ENCODE measurements at places on chromosomes 1 and 21.
A peak's percentile ranks its signal among the peaks of the same experiment; 100 is the strongest.

GRCh38 chr1:99943223-99943794 lies 26.5 kb upstream of the SLC35A3 start:
- no peak for DNase-seq

GRCh38 chr1:170727963-170728362 lies 64.0 kb downstream of the PRRX1 start:
- no peak for DNase-seq

GRCh38 chr1:94621802-94622201 lies 80.2 kb upstream of the F3 start:
- DNase-seq = no peak

- DNase-seq = no peak
These were observed 14.7 kb upstream of the CD2 start for GRCh38 chr1:116739371-116740012.

GRCh38 chr1:223261914-223262313 lies 102.1 kb downstream of the SUSD4 start:
- DNase-seq = no peak

GRCh38 chr1:235326719-235327558 lies 1.0 kb downstream of the ARID4B start:
- DNase-seq = peak; percentile 76

DNA sequence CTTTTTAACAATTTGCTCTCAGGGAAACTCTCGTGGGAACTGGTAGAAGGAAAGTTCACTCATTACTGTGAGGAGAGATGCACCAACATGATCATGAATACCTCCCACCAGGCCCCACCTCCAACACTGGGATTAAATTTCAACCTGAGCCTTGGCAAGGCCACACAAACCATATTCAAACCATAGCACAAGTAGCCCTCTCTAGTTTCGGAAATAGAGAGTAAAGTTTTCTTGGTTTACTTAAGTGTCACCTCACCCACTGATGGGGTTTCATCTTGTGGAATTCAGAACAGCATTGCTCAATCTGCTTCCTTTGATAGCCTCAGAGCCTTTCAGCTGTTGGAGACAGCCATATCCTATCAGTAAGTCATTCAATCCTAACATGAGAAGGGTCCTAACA lies 25.5 kb upstream of the CCSAP start:
- DNase-seq = no peak

DNA sequence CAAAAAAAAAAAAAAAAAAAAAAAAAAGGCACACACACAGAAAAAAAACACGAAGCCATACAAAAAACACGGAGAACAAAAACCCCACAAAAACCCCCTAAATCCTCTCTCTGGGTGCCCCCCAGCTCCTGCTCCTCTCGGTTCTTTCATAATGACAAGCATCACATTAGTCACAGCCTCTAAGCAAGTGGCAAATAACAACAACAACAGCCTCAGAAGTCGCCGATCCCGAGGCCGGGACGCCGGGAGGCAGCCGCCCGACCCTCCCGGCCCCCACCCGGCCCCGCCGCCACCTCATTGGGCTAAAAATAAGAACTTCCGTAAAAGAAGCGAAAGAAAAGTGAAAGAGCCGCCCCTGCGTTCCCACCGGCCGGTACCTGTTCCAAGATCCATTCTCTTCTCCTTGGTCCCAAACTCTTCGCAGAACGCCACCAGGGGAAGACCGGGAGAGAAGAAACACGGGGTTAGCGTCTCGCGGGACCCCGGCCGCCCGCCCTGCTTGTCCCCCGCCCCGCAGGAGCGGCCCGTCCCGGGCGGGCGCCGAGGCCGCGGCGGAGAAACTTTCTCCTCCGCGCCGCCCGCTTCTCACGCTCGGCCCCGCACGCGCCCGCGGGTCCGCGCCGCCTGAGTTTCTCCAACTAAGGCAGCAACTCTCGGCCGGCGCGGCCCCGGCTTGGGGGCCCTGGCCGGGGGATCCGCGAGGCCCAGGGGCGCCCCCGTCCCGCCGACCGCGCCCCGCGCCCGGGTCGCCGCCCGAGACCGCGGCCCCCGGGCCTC lies 102.8 kb downstream of the CASZ1 start:
- DNase-seq = peak; percentile 75

DNA sequence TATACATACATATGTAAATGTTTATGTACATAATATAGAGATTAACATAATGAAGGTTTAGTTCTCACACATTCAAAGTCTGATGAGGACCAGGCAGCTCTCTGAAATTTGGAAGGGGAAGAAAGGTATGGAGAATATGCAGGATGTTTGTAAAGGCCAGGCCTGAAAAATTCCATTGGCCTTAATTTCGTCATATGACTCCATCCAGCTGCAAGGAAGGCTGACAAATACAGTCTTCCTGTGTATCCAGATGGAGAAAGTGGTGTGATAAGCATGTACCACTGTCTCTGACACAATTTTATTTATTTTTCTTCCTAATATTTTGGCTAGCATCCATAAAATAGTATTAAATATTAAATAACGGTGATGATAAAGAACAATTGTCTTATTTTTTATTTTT lies 6.3 kb upstream of the SGIP1 start:
- no peak for DNase-seq

GRCh38 chr1:60765204-60765603 lies 317.2 kb upstream of the NFIA start:
- DNase-seq = no peak

DNA sequence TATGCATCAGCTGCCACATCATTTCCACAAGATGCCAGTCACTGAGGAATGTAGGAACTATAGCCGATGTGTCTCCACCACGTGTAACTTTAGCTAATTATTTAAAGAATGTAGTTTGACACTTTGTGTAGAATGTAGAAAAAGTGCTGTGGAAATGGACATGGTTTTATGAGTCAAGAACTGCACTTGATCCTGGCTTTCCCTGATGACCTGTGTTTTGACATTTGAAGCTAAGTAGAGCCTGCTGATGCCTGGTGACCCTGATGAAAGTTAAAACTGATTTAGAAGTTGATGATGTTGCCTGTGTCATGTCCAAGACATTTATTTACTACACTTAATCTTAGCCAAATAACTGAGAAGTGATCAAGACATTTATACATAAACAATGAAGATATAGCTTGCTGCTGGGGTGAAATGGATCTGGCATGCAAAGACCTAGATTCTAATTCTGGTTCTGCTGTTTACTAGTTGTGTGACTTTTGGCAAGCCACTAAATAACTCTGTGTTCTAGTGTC lies 4.4 kb upstream of the OSBPL9 start:
- DNase-seq = no peak

DNA sequence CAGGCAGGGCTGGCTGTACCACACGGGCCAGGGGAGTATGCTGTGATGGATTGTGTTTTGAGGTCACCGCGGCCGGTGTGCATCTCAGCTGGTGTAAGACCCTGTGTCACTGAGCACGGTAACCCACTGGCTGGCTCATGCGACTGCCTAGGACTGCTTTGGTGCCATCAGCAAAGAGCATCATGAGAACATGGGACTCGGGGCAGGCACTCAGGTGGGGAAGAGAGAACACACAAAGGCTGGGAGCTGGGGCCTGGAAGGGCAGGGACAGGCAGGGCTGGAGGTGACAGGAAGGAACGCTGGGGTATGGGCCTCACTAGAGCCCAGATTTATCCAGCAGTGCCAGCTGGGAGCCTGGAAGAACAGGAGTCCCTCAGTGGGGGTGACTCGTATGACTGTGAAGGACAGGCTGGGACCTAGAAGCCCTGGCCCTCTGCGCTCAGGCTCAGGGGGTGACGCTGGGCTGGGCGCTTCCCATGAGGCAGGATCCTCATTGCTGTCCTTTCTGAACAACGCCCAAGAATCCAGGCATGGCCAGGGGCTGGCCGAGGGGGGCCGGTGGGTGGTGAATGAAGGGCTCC lies 210.4 kb upstream of the VAMP3 start:
- no peak for DNase-seq

GRCh38 chr1:180444522-180444921 lies 57.9 kb downstream of the ACBD6 start:
- no peak for DNase-seq

DNA sequence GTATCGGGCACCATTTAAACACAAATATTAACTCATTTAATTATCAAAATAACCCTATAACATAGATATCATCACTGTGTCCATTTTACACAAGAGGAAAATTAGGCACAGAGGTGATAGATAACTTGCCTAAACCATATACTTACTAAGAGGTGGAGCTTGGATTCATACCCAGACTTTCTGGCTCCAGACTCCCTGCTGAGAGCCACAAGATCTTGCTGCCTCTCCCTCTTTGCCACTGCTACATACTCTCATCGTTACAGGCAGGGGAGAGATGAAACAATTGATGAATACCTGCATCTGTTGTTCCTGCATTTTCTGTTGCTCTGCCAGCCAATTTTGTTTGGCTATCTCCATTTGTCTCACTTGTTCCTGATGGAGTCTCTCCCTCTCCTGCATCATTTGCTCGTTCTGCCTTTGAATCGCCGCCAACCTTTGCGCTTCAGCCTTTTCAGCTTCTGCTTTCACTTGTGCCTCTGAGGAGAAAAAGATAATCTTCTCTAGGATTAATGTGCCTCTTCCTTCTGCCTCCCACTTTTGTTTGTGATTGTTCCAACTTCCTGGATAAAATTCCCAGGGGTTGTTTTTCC lies 10.6 kb downstream of the GBP5 start:
- no peak for DNase-seq

DNA sequence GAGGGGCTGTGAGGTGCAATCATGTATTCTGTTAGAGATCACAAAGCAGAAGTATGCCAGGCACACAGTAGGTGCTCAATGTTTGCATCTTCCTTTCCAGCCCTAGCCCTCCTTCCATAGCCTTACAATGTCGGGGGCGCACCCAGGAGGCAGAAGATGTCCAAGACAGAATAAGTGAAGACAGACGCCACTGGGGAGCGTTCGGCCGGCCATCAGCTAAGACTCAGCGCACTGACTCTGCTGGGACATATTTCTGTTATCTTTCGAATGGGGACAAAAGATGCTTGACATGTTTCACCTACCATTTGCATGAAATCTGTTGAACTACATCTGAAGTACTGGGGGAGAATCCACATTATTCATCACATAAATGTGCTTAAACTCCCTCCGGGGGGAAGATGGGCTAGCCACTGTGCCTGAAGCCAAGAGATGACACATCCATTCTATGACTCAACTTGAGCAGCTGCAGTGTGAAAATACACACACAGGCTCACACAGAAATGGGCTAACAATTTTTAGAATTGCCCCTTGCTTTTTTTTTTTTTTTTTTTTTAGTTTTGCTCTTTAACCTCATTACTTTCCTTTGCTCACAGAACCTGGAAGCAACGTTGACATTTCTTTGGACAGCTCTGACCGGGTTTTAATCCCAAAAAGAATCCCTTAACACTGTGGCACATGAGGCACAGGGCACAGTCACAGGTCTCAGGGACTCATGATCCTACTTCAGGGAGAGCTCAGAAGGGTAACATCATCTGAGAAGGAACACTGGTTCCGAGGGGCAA lies 7.9 kb downstream of the TIAM1 start:
- no peak for DNase-seq

DNA sequence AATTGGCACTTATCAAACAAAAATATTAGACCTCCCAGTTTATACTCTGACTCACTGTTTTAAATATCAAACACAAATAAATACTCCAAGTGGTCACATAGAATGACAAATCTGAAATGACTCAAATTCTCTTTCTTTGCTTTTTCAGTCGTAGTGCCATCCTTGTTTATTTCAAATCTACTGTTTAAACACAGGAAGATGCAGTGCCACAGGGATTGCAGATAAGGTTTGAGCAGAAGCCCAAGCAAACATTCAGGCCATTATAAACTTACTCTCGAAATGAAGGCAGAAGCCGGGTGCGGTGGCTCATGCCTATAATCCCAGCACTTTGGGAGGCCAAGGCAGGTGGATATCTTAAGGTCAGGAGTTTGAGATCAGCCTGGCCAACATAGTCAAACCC lies 255.4 kb upstream of the PLXNA2 start:
- DNase-seq = no peak

GRCh38 chr1:42295816-42296215 lies 39.2 kb downstream of the FOXJ3 start:
- DNase-seq = no peak

- DNase-seq = no peak
These were observed 8.3 kb downstream of the SHISA4 start for GRCh38 chr1:201896951-201897391.

DNA sequence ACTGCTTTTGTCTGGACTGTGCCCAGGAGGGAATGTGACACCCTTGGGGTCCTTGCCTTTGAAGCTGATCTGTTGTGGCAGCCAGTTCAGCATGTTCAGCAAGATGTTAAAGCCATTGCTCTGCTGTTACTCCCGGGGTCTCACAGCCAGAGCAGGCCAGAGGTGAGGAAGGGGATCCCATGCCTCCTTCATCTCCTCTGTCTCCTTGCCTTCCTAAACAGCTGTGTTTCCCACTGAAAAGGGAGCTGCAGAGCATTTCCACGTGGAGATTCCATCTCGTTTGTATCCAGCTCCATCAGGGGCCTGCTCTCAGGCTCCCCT lies 135.8 kb upstream of the COL6A1 start:
- no peak for DNase-seq

- DNase-seq = no peak
These were observed 285.0 kb downstream of the LRRC40 start for GRCh38 chr1:69920426-69920825.

DNA sequence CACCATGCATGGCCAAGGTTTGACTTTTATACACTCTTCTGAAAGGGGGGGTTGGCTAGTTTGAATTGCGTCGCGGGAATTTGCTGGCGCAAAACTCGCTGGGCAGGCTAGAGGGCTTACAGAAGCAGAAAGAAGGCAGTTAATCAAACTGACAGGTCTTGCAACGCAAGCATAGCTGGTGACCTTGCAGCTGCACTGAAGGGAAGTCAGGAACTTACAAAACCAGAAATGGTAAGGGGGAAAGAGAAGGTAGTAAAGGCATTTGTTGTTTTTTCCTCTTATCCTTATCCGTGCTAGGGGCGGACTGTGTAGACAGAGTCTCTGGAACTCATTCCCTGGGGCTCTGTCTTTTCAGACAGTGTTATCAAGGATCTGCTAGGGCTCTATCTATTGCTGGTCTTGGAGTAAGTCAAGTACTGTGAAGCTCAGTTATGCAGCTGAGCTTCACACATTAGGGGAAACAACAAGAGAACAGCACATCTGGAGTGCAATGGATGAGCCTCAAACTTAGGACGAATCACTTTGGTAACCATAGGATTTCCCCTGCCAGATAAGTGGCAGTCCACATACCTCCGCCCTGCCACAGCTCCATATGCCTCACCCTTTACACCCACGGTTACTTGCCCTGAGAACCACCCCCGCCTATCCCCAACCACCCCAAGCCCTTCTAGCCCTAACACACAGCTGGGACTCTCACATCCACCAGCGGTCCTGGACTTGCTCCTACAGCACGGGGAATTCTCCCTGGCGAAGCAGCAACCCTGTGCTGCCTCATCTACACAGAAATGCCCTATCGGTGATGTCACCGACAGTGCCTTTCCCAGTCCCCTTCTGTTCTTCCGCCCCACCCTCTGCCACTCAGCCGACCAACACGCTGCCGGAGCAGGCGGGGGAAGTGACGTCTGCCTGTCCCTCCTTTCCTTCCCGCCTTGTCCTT lies 251.4 kb downstream of the FAM72C start:
- no peak for DNase-seq

- no peak for DNase-seq
These were observed 4.3 kb upstream of the IFFO2 start for GRCh38 chr1:18960821-18961220.

DNA sequence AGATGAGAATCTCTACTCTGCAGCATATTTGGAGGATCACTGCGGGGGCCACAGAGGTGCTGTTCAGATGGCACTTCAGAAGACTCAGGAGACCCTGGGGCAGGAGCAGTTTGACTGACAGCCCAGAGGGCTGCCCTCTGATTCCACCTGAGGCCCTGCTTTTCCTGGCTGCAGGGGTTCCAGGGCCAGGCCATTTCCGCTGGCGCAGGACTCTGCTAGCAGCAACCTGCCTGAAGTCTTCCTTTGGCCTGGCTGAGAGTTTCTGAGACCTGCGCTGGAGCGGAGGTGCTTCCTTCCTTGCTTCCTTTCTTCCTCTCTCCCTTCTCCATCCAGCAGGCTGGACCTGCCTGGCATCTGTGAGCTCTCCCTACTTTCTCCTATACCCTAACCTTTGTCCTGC lies 11.8 kb downstream of the PCSK9 start:
- no peak for DNase-seq
